Activated CD4-positive, alpha-beta T cell treated with anti-CD3 and anti-CD28 coated beads, Interleukin-2, amount 10 ng/mL, durations not matched to agents 24 days and 14 days (primary cell): ENCODE measurements at places on chromosomes 4 and X. TPM values are rescaled to one million over a fixed set of nuclear protein-coding genes. Genes with fewer than 3 reads are reported as not detected.

Gene BMP15
- not detected in 2 replicates for total RNA-seq

Gene RTL9
- not detected in 2 replicates for total RNA-seq

Gene NAT8L
- total RNA-seq, result 7.3 and 7.7 TPM in 2 replicates

Gene KCTD8
- total RNA-seq, result not detected in 2 replicates

GRCh38 chr4:83272900-83273299, 11.7 kb downstream of the COQ2 start:
- no peaks in the 10 kb centered on the region for H3K27me3 ChIP-seq
- H3K27ac ChIP-seq, result no peak overlapping the region
- DNase-seq, result no peak
- H3K4me1 ChIP-seq, result peaks cover 27% of the 10 kb centered on the region
- peaks cover 64% of the 10 kb centered on the region for H3K36me3 ChIP-seq

DNA sequence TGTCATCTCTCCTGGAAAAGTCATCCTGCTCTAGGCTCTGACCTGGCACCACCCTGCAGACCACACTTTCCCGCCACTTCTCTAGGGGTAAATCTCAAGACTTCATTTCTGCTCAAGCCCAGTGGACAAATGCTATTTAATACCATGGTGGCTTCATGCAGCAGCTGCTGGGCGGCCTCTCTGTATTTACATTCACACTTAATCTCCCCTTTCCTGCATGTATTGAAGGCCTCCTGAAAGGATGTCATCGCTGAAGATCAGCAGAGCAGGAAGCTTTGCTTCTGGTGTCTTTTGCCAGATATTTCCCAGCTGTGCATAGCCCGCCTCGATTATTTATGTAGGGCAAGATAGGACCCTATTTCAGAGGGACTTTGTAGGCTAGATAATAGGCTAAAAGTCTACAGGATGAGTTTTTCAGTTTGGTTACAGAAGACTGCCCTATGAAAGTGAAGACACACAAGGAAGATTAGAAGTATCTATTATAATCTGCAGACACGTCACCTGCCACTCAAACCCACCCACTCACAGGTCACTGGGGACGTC, 17.2 kb downstream of the PROM1 start:
- no peaks in the 10 kb centered on the region for H3K36me3 ChIP-seq
- no peak overlapping the region for H3K4me3 ChIP-seq
- no peak for DNase-seq
- H3K4me1 ChIP-seq, result no peaks in the 10 kb centered on the region

- H3K4me1 ChIP-seq, result no peaks in the 10 kb centered on the region
- H3K27me3 ChIP-seq, result no peaks in the 10 kb centered on the region
- no peak overlapping the region for H3K27ac ChIP-seq
- H3K36me3 ChIP-seq, result no peaks in the 10 kb centered on the region
Observed at GRCh38 chrX:143027275-143027674, 1.5 kb downstream of the SPANXN4 start.

DNA sequence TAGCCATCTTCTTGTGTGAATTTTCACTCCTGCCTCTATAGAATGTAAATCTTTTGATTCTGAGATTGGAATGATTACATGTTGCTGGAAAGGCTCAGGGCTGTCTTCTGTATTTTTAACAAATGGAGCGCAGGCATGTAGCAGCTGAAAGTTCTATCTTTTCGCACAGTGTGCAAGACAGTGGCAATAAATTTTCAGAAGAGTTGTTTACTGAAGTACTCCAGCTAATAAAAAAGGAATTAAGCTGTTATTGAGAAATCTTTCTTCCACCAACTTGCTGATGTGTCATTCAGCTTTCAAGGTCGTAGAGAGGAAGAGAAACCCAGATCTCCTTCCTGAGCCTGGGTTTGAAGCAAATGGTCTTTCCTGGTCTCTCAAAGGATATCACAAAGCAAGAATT, 122.0 kb upstream of the PUDP start:
- no peak overlapping the region for H3K4me3 ChIP-seq
- H3K27ac ChIP-seq, result no peak overlapping the region
- H3K4me1 ChIP-seq, result no peaks in the 10 kb centered on the region
- no peaks in the 10 kb centered on the region for H3K36me3 ChIP-seq
- H3K27me3 ChIP-seq, result no peaks in the 10 kb centered on the region
- no peak for DNase-seq

DNA sequence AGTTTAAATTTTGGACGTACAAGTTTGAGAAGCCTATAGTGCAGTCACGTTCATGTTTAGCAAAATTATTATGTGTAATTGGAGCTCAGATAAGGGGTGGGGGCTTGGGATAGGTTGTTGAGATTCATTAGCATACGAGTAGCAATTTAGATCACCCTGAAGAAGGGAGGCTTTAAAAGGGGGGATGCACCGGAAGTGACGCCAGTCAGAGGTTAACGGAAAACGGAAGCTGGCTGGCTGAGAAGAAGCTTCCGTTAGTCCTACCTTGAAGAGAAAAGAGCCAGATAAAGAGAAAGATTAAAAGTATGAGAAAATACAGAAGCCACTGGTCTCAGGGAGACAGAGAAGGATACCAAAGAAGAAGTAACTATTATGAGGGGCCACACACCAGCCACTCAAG, 1.1 kb upstream of the NXT2 start:
- peaks cover 1% of the 10 kb centered on the region for H3K36me3 ChIP-seq
- no peak for DNase-seq
- peak overlapping the region; percentile 47 for H3K4me3 ChIP-seq
- no peak overlapping the region for H3K27ac ChIP-seq
- peaks cover 14% of the 10 kb centered on the region for H3K4me1 ChIP-seq

- no peak overlapping the region for H3K4me3 ChIP-seq
- DNase-seq, result no peak
- H3K36me3 ChIP-seq, result no peaks in the 10 kb centered on the region
- H3K4me1 ChIP-seq, result no peaks in the 10 kb centered on the region
Observed at GRCh38 chrX:118181030-118181429, 64.4 kb upstream of the KLHL13 start.

DNA sequence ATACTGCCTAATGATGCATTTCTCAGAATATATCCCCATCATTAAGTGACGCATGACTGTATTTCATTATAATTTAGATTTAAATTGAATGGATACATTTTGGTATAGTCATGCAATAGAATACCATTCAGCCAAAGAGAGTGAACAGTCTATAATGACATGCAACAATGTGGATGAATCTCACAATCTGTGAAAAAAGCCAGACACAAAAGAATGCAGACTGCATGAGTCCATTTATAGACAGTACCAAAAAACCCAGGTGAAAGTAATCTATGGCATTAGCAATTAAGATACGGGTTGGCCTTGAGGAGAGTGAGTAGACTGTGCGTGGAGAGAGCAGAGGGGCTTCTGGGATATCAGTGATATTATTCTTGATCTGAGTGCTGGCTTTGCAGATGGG, 239.7 kb upstream of the PGRMC2 start:
- H3K27me3 ChIP-seq, result peaks cover 2% of the 10 kb centered on the region
- no peaks in the 10 kb centered on the region for H3K36me3 ChIP-seq
- H3K4me3 ChIP-seq, result no peak overlapping the region
- no peak for DNase-seq

DNA sequence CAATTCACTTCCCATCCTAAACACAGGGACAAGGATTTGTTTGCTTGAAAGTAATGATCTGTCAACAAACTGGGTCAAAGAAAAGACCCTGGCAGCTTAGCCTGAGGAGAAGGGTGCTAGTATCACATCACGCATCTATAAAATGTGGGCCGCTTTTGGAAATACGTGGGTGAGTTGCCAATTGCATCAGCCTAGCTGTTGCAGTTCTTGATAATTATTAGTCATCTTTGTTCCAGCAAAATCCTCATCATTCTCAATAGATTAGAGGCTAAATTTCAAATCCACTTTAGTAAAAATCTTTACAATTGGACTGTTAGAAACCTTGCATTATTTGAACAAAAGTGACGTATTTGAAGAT, 33.6 kb upstream of the TAPT1 start:
- no peaks in the 10 kb centered on the region for H3K36me3 ChIP-seq
- H3K27me3 ChIP-seq, result no peaks in the 10 kb centered on the region
- no peak overlapping the region for H3K27ac ChIP-seq
- DNase-seq, result no peak

DNA sequence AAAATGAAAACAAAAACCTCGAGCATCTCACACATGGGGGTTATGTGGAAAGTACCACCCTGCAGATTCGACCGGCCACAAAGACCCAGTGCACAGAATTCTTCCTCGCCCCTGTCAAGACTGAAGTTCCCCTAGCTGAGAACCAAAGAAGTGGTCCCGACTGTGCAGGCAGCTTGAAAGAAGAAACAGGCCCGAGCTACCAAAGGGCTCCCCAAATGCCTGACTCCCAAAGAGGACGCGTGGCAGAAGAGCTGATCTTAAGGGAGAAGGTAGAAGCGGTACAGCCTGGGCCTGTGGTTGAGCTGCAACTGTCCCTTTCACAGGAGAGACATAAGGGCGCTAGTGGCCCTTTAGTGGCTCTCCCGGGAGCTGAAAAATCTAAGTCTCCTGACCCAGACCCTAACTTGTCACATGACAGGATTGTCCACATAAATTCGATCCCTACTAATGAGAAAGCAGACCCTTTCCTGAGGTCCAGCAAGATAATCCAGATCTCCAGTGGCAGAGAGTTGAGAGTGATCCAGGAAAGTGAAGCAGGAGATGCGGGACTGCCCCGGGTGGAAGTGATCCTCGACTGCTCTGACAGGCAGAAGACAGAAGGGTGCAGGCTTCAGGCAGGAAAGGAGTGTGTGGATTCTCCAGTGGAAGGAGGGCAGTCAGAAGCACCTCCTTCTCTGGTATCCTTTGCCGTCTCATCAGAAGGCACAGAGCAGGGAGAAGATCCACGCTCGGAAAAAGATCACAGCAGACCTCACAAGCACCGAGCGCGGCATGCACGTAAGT, 108.8 kb upstream of the MYOZ2 start:
- H3K4me1 ChIP-seq, result no peaks in the 10 kb centered on the region
- no peak overlapping the region for H3K4me3 ChIP-seq
- no peak for DNase-seq
- no peaks in the 10 kb centered on the region for H3K36me3 ChIP-seq
- no peak overlapping the region for H3K27ac ChIP-seq
